Aorta (tissue), 5 donors: ENCODE measurements at places on chromosomes 11 and 22. TPM values are rescaled to one million over a fixed set of nuclear protein-coding genes. Genes with fewer than 3 reads are reported as not detected.

GRCh38 chr11:65917434-65918210 lies 1.2 kb downstream of the C11orf68 start:
- DNase-seq, result no peak

DNA sequence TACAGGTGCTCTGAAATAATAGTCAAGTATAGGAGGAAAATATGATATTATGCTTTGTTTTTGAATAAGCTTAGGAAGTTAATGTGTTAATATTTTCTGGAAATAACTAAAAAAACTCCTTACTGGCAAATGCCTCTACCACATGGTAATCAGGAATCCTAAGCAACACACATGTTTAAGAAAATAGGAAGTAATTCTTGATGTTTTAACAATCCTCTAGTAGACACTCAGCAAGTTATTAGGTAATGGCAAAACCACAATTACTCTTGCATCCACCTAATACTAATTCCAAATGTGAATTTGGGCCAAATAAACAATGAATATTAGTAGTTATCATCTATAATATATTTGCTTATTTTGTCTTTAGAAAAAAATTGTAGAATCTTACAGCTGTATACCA lies 53.6 kb downstream of the SLC35F2 start:
- DNase-seq, result no peak

- no peak for DNase-seq
These were observed 39.4 kb downstream of the PC start for GRCh38 chr11:66918741-66919140.

DNA sequence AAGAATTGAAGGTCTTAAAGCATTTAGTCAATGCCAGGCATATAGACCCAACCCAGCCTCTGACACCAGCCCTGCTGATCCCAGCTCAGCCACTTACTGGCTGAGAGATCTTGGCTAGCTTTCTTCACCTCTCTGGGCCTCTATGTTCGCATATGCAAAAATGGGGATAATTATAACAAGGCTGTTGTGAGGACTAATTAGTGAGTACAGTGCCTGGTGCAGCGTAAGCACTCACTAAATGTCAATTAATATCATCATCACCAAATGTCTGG lies 10.5 kb downstream of the CHST1 start:
- DNase-seq, result peak; percentile 21

GRCh38 chr22:49422701-49423100 lies 405.0 kb downstream of the BRD1 start:
- DNase-seq, result no peak

GRCh38 chr11:44258190-44258489 lies 51.8 kb downstream of the ALX4 start:
- DNase-seq, result no peak

- no peak for DNase-seq
These were observed 17.4 kb downstream of the TTLL12 start for GRCh38 chr22:43169310-43170130.

DNA sequence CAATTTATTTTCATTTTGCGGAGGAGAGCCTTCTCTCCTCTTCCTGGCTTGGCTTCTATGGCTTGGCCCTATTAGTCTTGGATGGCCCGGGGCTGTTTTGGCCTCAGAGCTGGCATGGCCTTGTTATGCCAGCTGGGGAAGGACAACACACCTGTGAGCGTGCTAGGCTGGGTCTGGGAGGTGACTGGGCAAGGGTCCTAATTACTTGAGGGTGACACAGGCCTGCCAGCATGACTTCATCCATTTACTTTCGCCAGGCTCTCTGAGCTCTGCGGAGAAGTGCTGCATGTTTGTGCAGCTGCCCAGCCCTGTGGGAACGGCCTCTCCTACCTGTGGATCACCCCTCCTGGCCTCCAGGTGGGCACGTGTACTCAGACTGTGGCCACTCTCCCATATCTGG lies 153.6 kb downstream of the SNX19 start:
- no peak for DNase-seq

DNA sequence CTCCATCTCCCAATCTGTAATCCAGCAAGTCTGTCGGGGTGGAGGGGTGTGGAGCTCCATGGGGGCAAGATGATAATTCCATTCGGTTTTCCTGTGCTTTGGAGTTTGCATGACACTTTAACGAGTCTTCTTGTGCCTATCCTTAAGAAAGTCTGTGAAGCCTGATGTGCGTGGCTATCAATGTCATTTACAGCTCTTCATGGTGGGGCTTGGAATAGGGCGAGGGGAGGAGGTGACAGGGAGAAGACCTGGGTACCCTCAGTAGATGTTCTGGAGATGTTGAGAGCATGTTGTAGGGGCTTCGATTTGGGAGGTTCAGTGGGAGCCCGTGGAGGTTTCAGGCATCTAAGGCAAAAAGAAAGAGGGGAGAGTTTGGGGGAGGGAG lies 579 bp upstream of the PHLDB1 start:
- no peak for DNase-seq

GRCh38 chr11:116651737-116652237 lies 121.0 kb downstream of the BUD13 start:
- no peak for DNase-seq

GRCh38 chr11:11311169-11311568 lies 41.9 kb downstream of the CSNK2A3 start:
- no peak for DNase-seq

- no peak for DNase-seq
These were observed 38.0 kb upstream of the CD82 start for GRCh38 chr11:44527476-44527875.

- no peak for DNase-seq
These were observed 6.1 kb upstream of the CD82 start for GRCh38 chr11:44559207-44559939.

DNA sequence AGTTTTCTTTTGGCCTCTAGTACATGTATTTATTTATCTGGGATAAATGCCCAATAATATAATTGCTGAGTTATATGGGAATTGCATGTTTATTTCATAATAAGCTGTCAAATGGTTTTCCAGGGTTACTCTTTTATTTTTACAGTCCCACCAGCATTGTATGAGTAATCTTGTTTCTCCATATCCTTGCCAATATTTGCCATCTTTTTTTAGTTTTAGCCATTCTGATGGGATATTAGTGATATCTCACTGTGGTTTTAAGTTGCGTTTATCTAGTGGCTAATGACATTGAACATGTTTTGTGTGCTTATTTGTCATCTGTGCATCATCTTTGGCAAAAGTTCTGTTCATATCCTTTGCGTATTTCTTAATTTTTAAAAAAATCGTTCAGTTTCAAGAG lies 372.8 kb upstream of the CCDC179 start:
- no peak for DNase-seq

- no peak for DNase-seq
These were observed 19.4 kb downstream of the TMEM218 start for GRCh38 chr11:125091877-125092664.

DNA sequence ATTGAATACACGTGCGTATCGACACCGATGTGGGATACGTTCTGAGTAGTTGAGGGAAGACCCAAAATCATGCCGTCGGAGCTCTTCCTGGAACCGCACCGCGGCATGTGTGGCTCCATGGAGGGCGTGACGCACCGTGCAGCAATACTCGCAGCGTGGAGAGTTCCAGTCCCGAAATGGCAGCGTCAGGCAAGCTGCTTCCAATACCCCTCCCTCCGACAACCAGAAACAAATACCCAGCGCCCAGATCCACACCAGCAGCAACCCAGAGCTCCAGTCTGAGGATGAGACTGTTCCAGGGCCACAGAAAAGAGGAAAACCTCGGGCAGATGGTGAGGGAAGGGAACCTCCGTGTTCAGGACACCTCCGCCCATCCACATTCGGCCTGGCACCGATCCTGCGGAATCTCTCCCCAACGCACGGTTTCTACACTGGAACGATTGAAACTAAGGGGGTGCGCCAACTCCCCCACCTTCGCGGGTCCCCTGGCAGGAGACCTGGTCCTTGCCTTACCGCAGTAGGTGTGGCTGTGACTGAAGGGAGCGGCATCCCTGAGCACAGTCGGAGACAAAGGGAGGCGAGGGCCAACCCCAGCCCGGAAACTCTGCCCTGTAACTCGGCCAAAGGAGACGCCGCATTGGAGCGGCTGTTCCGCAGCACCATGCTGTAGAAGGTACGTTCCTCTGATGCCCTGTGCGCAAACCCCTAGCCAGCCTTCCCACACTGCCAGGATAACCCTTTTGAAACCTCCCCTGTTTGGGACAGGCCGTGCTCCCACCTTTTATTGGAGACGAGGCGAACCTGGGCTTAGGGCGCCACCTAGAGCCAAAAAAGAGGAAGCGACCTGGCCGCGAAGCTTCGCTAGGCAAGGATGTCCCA lies 28.2 kb downstream of the DBX1 start:
- DNase-seq, result peak; percentile 84

DNA sequence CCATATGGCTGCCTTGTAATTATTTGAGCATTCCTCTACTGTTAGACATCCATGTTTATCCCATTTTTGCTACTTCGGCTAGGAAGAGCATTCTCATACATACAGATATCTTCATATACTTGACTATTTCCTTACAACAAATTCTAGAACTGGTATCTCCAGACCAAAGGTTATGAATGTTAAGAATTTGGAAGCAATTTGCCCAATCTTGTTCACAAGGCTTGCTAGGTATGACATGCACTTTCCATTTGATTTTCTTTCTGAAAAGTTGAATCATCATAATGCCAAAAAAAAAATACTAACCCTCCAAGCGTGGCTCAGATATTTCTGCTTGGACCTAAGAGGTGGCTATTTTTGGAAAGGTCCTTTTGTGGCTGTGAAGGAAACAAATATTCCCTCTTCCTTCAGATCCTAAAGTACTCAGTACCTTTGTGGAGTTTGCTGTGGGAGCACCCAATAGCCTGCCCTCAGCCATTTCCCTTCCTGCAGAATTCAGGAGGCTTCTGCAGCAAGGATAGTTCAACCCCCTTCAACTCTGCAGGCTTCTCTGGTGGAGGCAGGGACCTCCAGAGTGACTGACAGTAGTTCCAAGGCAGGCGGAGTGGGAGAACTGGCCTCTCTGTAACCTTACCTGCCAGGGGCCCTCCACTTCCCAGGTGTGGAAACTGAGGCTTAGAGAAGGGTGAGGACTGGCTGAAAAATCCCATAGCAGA lies 22.0 kb upstream of the CPT1A start:
- DNase-seq, result no peak

GRCh38 chr11:73184953-73185671 lies 33.0 kb upstream of the P2RY2 start:
- peak; percentile 83 for DNase-seq

DNA sequence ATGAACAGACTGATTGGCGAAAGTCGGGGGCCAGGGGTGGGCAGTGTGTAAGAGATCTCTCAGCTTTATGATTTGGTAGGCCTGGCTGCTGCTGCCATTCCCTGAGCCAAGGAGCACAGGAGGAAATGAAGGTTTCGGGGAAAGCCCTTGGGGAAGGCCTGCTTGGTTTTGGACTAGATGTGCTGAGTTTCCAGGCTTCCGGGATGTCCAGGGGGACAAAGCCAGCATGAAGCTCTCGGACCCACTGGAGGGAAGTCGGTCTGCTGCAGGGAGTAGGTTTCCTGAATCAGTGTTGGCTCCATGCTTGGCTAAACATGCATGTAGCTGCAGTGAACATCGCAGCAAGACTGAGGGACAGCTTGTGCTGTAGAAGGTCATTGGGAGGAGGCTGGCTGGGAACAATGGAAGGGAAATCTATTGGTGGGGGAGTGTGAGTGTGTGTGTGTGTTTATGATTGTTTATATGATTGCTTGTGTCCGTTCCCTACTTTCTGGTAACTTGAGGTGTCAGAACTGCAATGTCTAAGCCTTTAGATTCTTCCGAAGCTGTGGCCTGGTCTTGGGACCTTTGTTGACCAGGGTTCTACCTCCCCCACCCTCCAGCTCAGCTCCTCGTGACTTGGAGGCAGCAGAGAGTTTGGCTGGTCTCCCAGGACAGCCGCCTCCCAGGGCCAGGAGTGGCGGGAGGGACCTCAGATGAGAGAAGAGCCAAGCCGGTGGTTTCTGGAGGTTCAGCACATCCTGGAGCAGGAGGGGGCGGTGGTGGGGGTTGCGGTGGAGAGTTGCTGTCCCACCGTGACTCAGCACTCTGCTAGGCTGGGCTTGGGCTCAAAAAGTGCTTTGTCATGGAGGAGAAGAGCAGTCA lies 4.0 kb upstream of the FTH1 start:
- DNase-seq, result peak; percentile 99

DNA sequence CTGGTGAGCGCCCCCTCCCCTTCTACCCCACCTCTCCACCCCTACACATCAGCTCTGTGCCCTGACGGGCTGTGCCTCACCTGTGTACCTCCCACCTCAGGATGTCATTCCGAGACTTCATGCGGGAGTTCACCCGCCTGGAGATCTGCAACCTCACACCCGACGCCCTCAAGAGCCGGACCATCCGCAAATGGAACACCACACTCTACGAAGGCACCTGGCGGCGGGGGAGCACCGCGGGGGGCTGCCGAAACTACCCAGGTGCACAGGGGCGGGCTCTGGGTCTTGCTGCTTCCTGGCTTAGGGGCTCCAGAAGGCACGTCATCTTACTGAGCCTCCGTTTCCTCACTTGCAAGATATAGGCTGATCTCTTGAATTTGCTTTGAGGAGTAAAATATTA lies 6.8 kb downstream of the CAPN1 start:
- no peak for DNase-seq

The MCHR1 gene
- total RNA-seq, result not detected

The EHBP1L1 gene
- total RNA-seq, result 235 TPM

The OR5P2 gene
- not detected for total RNA-seq

The GPR83 gene
- 0.15 TPM for total RNA-seq

The KCNJ5 gene
- total RNA-seq, result 2.0 TPM

The VSIG2 gene
- 3.8 TPM for total RNA-seq

The SUSD2 gene
- 11.2 TPM for total RNA-seq

The INPP5J gene
- 2.4 TPM for total RNA-seq

The DPAGT1 gene
- 23.6 TPM for total RNA-seq

The ATP5MG gene
- total RNA-seq, result 98.4 TPM
